ENCODE measurements at places on chromosomes 2 and 18. TPM values are rescaled to one million over a fixed set of nuclear protein-coding genes. Genes with fewer than 3 reads are reported as not detected.

The RPIA gene
- total RNA-seq = 9.0 TPM

The TDRD15 gene
- not detected for total RNA-seq

The STK17B gene
- 30.9 TPM for total RNA-seq

The ASXL3 gene
- 0.14 TPM for total RNA-seq

The AQP12A gene
- not detected for total RNA-seq

The GALM gene
- total RNA-seq = 18.8 TPM

Measured in placental pericyte (primary cell).